ENCODE measurements at places on chromosomes 1 and 21.

DNA sequence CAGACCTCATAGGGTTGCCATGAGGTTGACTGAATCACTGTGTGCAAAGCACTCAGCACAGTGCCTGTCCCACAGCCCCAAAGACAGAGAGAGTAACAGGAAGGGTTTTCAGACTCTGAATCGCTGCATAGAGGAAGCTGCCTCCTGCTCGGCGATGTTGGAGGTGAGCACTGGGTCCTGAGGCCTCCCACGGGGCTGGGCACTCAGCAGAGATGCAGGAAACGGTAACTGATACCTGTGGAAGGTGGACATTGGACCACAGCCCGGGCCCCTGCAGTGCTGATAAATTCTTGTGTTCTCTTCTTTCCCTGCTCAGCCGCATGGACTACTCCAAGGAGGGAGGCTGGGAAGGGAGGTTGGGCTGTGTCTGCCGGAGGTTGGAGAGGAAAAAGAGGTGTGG, 389.7 kb downstream of the PTPRU start:
- no peak for DNase-seq

- no peak for DNase-seq
Observed at GRCh38 chr1:178939338-178940067, 68.6 kb upstream of the ANGPTL1 start.

DNA sequence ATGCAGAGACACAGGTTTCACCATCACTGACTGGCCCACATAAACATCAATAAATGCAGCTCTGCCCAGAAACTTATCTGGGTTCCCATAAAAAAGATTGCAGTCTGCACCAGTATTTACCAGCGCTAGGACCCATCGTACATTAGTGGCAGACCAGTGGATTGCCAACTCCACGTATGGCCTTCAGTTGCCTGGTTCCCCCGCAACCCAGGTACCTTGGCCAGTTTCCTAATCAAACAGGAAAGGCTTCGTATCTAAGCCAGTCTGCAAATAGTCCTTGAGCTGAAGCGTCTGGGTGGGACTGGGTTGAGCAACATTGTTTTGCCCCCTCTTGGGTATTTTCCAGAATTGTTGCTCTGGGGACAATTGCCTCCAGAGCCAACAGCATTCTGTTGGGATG, 1639.3 kb downstream of the MRPL39 start:
- DNase-seq, result no peak

DNA sequence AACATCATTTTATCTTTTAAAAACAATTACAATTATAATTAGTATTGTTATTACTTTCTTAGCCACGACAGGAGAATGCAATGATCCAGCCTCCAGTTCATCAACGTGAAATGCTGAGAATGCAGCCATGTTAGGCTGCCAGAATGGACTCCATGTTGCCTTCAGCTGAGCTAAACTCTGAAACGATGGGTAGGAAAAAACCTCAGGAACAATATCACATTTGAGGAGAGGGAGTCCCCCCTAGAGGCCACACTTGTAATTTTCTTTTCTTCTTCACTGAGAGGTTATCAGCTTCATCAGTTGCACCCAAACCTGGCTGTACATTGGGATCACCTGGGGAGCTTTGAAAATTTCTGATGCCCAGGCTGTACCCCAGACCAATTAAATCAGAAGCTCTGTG, 34.6 kb upstream of the DNAH14 start:
- no peak for DNase-seq

DNA sequence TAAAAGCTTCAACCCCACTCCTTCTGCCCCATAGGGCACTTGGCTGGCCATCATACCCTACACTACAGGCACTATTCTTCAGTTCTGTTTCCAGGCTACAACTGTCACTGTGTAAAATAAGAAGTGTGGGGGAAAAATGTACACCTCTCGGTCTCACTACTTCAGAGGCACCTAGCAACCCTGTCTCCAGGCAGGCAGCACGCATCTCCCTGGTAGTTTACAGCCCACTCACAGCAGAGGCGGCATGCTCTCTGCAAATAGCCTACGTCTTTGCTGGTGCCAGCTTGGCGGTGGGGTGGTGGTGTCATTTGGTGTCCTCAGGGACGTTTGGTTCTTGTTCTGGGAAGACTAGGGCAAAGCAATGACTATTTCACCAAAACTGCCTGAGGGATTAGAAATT, 48.2 kb upstream of the BTG3 start:
- no peak for DNase-seq

DNA sequence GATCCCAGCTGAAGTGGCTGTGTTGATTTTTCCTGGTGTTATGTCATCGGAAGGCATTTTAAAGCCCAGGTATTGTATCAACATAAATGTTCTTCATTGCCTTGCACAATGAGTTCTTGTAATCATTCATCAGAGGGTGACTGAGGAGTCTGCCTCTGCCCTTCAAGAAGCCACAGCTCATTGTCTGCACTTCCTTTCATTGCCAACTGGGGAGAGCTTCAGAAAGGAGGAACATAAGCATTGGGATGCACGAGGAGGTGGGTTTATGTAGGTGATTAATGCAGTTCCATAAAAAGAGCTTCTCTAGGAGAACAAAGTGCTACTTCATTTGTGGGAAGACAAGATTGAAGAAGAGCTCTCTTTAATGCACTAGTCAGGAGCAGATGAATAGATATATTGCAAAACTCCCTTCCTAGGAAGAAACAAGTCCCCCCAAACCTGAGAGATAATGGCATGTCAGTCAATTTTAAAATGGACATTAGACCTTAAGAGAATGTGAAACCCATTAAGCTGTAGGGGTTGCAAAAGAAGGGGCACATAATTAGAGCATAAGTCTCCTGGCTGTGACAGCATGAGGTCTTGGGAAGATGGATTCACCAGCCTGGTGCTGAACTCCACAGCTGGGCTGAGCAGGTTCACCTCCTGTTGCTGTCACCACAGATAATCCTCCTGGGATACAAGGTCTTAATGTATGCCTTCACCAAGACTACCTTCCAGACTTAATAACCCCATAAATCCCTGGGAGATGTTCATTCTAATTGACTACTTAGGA, 124.6 kb downstream of the BACH1 start:
- no peak for DNase-seq

Measured in T-helper 2 cell treated with Interferon-gamma antibody and Interleukin-4, amounts not matched to agents 5 μg/mL and 100 μg/mL, for 36 hours (primary cell).